ENCODE measurements at places on chromosomes 2 and 18.

DNA sequence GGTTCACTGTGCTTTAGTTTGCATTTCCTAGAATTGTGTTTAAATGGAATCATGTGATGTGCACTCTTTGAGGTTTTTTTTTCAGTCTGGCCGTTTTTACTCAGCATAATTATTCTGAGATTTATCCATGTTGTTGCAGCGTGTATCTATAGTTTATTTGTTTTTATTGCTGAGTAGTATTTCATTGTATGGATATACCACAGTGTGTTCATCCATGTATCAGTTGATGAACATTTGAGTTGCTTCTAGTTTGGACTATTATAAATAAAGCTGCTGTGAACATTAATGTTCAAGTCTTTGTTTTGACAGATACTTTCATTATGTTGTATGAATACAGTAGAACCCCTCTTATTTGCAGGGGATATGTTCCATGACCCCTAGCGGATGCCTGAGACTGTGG is 39.1 kb downstream of the TRAF3IP1 start:
- DNase-seq = no peak

DNA sequence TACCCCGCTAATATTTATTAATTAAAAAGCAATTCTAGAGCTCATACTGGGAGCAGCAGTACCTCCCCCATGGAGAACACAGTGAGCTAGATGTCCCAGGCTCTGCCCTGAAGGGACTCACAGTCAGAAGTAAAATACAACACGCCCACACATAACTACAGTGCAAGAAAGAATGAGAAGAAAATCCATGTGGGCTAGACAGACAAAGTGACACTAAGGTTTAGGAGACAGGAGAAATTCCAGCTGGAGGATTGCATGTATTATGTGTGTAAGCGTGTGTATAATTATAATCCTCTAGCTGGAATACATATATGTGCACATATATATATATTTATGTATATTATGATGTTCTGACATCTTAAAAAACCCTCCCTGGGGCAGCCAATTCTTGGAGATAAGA is 15.7 kb downstream of the SOWAHC start:
- no peak for DNase-seq

- no peak for DNase-seq
Measured at GRCh38 chr2:22893761-22894517, 491.0 kb upstream of the KLHL29 start.

- DNase-seq = no peak
Measured at GRCh38 chr18:75135158-75135725, 73.7 kb downstream of the PTGR3 start.

GRCh38 chr2:40773291-40773690 is 321.4 kb upstream of the SLC8A1 start:
- DNase-seq = no peak

- no peak for DNase-seq
Measured at GRCh38 chr2:17759805-17760204, 5.9 kb downstream of the GEN1 start.

DNA sequence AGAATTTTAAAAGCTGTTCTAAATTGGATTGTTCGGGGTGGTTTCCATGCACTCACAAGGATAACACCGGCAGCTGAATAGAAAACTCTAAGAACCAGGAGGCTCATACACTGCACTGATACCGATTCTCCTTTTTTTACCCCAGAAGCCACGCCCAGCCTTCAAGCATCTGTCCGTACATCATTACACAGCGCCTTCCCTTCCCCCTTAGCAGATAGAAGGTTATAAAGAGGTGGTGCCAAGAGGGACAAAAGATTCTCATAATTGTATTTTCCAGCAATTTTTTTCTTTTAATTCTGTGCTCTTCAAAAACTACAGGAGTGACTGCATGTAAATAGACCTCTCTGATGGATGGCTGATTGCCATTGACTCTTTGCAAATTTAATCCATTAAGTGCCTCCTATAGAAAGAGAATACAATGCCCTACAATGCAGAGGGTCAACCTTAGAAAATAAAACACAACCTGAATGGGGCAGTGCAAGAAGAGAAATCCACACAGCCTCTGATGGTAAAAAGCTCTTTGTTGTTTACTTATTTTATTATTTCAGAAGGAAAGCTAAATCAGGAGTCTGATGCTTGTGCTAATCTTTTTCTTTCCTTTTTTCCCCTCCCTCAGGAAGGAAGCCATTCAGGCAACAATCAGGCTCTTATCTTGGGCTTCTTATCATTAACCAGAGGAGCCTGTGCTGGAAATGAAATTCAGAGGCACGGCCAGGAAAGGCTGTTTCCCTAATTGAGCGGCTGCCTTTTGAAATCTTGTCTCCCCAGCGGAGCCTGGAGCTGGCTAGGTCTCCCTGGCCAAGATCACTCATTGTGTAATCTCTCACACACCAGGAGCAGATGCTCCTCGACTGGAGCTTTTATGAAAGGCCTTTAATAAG is 198.9 kb upstream of the NABP1 start:
- peak; percentile 51 for DNase-seq

GRCh38 chr18:45658756-45659155 is 43.5 kb downstream of the SLC14A2 start:
- no peak for DNase-seq

- no peak for DNase-seq
Measured at GRCh38 chr18:77255426-77256105, 5.9 kb downstream of the GALR1 start.

DNA sequence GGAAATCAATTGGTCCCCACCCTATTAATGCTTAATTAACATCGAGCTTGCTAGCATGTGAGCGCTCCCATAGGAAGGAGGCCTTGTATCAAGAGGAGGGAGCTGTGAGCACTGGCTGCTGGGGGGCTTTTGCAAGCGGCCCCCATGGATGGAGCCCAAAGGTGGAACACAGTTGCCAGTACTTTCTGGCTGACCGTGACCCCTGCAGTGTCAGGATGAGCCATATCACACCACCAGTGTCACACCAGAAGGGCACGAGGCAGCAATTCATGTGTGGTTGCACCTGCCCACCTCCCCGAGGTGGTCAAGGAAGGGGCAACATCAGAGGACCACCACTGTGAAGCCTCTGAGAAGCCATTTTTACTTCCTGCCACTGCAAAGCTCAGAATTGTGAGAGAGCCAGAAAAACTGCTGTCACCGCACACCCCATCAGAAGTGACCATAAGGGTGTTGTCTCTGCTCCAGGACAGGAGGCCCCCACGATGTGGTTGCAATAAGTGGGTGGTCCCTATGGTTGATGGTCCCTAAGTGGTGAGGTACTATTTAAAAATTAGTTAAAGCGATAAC is 99.8 kb upstream of the RAB6C start:
- no peak for DNase-seq

DNA sequence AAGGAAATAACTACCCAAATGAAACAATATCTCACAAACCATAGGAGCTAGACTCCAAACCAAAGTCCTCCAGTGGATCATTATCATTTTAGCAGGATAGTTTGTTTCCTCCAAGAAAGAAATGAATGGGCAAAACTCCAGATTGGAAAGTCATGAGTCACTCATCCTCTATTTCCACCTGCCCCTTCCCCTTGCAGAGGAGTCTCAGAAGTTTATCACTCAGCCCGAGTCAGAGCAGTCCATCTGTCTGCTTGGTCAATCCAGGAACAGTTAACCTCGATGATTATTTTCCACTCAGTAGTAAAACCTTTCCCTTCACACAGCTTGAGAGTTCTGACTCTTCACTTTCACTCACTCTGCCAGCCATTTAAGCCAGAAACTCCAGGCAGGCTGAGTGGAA is 462.2 kb downstream of the BCL11A start:
- DNase-seq = no peak

GRCh38 chr2:236672606-236673005 is 103.0 kb downstream of the ACKR3 start:
- DNase-seq = no peak

- peak; percentile 36 for DNase-seq
Measured at GRCh38 chr18:70421471-70422390, 132.9 kb downstream of the SOCS6 start.

Data from testis (tissue), 5 donors.